ENCODE measurements at places on chromosomes 4 and X.

- DNase-seq, result no peak
Observed at GRCh38 chr4:83082777-83083176, 31.8 kb downstream of the PLAC8 start.

GRCh38 chrX:40106676-40107290 lies 9.0 kb upstream of the BCOR start:
- no peak for DNase-seq

DNA sequence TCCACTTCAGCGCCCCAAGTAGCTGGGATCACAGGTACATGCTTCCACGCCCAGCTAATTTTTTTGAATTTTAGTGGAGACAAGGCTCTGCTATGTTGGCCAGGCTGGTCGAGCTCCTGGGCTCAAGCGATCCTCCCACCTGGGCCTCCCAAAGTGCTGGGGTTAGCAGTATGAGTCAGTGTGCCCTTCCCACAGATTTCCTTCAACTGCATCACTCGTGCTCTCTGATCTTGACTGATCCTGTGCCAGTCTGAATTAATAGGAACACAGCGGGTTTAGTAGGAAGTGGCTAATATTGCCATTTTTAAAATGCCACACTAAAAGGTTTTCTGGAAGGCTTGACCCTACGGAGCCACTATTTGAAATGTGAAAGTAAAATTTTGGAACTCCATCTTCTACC lies 4.3 kb upstream of the SHROOM2 start:
- DNase-seq, result no peak

GRCh38 chr4:2867758-2868491 lies 24.3 kb downstream of the ADD1 start:
- DNase-seq, result no peak
